ENCODE measurements at places on chromosomes 2 and 18. TPM values are rescaled to one million over a fixed set of nuclear protein-coding genes. Genes with fewer than 3 reads are reported as not detected.
A peak's percentile ranks its signal among the peaks of the same experiment; 100 is the strongest.

EFHD1 gene
- total RNA-seq: not detected

IL1RN gene
- not detected for total RNA-seq

RSAD2 gene
- 12.4 TPM for total RNA-seq

MSGN1 gene
- total RNA-seq: not detected

CREG2 gene
- total RNA-seq: not detected

ASPRV1 gene
- 0.71 TPM for total RNA-seq

EMILIN2 gene
- 2.3 TPM for total RNA-seq

PRKRA gene
- total RNA-seq: 90.5 TPM

DNA sequence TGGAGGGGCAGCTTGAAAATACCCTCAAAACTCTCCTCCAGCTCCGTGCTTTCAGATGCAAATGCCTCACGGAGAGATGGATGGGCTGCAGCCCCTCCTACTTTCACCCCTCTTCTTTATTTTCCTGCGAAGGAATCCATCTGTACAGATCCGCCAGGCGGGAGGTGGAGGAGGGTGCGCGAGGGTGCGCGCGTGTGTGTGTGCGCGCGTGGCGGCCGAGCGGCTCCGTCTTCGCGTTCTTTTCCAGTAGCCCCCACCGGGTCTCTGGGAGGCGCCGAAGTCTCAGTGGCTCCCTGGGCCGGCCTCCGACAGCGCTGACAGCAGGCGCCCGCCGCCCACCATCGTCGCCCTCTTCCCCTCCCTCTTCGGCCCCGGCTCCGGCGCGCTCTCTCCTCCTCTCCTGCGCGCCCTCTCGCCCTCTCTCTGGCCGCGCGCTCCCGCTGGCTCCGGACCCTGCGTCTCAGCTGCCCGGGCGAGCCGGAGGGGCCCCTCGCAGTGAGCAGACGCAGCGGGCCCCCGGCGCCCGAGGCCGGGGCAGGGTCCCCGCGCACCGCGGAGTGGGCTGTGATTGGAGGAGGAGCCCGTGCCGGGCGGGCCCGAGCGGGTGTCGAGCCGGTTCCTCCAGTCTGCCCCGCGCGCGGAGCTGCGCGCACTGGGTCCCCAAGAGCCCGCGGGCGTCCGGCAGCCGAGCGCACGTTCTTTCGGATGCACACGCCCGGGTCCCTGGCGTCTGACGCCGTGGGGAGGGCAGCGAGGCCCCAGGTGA is at the start of gene CDH7:
Gene CDH7, plus strand, starts transcription at position 624 of the 766 bp plus-strand sequence. CDS start 11,831 bp downstream, outside the sequence.
- DNase-seq: no peak

- no peak for DNase-seq
These were observed 20.7 kb downstream of the D2HGDH start for GRCh38 chr2:241755166-241755565.

DNA sequence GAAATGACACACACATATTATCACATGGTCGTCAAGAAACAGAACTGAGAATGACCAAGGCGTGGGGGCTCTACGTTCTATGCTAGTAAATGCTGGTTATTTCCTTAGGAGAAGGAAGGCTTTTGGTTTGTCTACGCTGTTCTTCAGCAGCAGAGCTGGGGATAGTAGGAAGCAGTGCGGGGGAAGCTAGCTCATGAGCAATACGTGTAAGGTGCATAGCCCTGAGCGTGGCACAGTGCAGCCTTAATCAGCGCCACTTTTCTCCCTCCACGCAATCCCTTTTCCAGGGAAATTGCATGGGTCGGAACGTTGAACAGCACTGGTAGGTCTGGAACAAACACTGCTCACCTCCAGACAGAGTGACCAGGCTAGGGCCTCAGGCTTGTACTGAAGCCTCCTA is 199.6 kb upstream of the FBXO11 start:
- DNase-seq: no peak

DNA sequence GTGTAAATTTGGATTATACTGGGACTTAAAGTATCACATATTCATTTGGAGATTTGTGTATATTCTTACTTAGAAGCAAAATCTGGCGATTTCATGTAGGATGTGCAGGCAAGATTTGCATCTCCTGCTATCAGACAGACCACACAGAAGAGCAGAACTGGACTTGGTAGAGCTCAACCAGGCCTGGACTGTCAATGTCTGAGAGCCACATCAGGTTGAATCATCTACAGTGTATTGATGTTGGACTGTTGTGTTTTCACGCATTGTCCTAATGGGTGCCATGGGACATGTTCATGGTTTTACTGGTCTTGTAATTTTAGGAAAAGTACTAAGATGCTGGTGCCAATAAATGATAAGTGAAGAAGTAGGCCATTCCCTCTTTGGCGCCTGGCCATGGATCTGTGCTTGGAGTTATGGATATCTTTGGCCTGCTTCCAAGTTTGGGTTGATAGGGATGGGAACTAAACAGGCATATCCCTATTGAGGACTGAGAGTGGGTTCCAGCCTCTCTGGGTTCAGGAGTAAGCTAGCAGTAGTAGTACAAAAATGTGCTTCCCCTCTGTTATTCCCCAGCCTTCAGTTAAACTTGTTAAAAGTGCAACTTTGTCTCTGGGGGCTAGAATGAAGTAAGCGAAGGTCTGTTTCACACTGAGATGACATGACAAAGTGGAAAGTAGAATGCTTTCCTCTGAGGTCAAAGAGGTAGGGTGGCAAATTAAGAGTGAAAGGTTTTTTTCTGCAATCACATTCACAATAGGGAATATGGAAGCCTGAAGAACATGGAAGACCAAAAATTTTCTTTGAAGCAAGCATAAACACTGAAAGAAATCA is 49.2 kb upstream of the NEMP2 start:
- DNase-seq: peak; percentile 44

- no peak for DNase-seq
These were observed 25.2 kb downstream of the PSD4 start for GRCh38 chr2:113198790-113199612.

GRCh38 chr18:51121597-51121857 is 76.0 kb downstream of the MEX3C start:
- no peak for DNase-seq

DNA sequence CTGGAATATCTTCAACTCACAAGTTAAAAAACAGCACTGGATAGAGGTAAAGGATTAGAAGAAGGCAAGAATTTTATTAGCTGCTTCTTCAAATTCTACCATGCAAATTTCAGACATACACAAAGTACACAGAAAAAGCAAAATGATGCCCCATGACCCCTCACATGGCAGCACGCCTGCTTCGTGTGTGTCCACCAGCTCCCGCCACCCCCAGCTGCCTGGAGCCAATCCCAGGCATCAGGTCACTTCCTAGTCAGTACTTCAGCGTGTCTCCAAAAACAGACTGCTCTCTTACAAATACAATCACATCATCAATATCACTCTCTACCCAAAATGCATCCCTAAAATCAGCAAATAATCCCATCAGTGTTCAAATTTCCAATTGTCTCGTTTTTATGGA is 35.8 kb downstream of the IMPA2 start:
- DNase-seq: no peak

DNA sequence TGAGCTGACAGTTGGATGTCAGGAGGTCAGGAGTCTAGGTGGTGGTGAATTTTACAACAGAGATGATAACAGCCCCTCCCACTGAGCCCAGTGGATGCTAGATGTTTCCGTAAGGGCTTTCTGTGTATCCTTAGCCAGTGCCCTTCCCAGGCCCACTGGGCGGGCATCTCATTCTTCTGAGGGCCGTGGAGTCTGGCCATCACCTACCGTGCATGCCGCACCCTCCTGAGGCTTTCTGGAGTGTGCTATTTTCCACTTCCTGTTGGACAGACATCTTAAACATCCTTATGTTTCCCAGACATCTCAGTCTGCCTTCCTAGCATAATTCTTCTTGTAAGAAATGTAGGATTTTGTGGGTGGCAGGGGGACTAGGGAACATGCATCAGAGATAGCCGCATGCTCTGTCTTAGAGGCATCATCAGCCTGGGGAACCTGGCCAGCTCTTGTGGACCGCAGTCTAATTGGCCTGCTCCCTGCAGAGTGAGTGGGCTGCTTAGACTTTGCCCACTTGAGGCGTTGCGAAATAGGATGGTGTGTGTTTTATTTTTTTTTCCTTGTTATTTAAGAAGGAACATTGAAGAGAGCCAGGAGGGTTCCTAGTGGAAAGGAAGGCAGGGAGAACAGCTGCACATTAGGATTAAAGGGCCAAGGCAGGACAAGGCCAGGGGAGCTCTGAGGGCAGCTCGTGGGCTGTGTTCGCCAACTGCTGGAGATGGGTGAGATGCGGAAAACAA is 135.8 kb downstream of the SH3RF3 start:
- no peak for DNase-seq

DNA sequence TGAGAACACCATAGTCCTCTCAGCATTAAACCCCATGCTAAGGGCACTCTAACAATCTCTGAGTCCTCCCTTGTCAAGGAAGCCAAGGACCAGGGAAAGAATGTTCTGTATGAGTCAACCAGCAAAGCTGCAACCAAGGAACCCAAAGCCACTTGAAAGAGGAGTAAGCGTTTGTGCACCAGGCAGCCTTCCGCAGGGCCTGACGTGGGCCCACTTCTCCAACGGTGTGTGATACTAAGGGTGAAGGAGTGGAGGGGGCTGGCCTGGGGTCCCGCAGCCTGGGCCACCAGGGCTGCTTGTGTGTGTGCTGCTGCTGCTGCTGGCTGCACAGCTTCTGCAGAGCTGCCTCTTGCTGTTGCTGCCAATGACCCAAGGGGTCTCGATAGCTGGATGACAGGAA is 30.1 kb upstream of the GALNT14 start:
- no peak for DNase-seq

DNA sequence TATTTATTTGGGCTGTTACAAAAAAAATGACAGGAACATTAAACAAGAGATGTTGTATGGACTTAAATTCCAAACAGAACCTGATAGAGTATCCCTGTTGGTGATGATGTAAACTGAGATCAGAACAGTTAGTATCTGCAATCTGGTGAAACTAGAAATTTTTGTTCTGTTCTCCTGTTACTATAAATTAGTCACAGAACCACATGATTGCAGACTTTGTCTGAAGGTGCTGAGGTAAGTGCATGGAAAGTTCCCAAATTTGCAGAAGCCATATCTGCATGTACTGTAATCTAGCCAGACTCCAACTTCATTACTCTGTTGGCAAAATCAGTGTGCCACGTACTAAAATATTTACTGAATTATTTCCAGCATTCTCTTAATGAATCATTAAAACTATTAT is 516.3 kb upstream of the FSIP2 start:
- no peak for DNase-seq

DNA sequence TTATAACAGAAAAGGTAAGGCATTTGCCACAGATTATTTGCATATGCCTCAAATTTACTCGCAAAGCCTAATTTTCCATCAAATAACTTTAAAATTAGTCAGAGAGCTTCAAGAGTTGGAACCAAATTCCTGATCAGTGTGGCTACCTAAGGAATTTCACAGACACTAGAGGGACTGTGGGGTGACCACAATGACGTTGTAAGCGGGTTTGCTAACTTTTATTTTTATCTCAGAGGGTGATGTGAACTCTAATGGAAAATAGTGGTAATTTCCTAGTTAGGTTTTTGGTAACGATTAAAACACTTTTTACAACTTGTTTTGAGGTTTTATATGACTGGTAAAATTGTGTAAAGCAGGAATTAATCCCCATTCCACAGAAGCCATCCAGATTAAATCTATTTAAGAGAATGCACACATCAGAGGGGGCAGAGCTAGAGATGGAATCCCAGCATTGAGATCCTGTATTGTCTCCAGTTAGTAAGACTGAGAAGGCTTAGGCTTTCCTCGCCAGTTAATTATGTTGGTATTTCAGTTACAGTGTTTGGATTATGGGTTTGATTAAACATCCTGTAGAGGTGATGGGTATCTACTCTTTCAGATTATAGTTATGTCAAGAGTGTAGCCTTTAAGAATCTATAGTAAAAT is 129.0 kb downstream of the GPD2 start:
- DNase-seq: no peak

DNA sequence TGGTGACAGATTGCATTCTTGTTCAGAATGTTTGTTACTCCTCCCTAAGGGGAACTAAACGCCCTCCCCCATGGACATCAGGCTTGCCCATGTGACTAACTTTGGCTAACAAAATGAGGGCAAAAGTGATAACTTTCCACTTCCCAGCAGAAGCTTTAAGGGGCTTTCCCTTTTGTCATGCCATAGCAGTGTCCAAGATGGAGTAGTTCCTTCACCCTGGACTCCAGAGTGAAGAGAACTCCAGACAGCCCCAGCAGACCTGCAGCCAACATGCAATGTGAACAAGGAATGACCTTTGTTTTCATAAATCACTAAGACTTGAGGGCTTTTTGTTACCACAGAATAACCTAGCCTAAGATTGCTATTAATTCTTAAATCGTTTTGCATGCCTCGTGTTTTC is 163.5 kb downstream of the ZEB2 start:
- DNase-seq: no peak

- no peak for DNase-seq
These were observed 5.8 kb downstream of the PSD4 start for GRCh38 chr2:113179446-113180045.

DNA sequence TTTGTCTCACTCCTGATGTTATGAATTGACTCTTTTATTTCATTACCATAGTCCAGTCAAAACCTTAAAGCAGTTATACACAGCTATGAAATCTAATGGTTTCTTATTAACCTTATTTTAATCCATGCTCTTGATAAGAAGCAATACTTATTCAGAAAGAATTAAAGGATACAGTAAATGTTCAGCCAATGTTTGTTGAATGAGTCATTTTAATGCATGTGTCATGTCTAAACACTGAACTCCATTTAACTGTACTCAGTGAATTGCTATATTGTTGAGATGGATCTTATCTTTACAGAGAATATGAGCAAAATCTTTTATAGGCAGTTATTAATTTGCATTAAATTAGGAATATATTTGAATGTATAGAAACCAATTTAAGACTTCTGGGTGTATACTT is 135.1 kb upstream of the TFPI start:
- DNase-seq: no peak

GRCh38 chr18:70181725-70182124 is 23.8 kb downstream of the RTTN start:
- DNase-seq: no peak

DNA sequence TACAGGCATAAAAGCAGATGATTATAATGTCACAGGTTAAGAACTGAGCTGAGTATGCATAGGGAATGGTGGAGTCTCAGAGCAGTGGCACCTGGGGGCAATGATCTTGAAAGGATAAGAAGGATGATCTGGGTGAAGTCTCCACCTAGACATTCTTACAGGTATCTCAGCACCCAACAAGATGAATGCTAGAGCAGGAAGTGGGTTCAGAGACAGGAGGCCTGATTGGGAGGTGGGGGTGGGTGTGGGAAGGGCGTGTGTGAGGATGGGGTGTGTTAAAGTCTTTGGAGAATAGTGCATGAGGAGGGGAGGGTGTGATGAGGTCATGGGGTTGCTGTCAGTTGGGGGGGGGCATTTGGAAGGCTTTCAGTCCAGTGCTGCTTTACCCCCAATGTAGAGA is 78.8 kb upstream of the UPP2 start:
- DNase-seq: no peak

GRCh38 chr2:184498936-184499335 is 99.4 kb upstream of the ZNF804A start:
- no peak for DNase-seq

All from Karpas-422 (cell line).